ENCODE measurements at places on chromosomes 12 and 14.

DNA sequence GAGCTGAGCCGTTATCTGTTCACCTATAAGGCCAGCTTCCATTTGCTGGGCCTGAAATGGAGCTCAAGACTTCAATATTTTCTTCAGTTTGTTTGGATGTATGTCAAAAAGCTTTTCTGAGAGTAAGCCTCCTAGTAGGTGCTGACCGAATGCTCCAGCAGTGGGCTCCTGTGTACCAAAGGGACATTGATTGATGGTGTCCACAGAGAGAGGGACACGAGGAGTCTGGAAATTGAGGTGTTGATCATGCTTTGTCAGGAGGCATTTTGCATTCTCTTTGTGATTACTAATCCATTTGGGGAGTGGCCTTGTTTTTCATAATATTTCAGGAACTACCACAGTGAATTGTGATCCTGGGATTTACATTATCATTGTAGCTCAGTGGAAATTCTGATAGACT lies 107.7 kb upstream of the SLC38A2 start:
- no peak for DNase-seq

GRCh38 chr14:99357916-99358390 lies 86.0 kb upstream of the BCL11B start:
- DNase-seq = no peak

DNA sequence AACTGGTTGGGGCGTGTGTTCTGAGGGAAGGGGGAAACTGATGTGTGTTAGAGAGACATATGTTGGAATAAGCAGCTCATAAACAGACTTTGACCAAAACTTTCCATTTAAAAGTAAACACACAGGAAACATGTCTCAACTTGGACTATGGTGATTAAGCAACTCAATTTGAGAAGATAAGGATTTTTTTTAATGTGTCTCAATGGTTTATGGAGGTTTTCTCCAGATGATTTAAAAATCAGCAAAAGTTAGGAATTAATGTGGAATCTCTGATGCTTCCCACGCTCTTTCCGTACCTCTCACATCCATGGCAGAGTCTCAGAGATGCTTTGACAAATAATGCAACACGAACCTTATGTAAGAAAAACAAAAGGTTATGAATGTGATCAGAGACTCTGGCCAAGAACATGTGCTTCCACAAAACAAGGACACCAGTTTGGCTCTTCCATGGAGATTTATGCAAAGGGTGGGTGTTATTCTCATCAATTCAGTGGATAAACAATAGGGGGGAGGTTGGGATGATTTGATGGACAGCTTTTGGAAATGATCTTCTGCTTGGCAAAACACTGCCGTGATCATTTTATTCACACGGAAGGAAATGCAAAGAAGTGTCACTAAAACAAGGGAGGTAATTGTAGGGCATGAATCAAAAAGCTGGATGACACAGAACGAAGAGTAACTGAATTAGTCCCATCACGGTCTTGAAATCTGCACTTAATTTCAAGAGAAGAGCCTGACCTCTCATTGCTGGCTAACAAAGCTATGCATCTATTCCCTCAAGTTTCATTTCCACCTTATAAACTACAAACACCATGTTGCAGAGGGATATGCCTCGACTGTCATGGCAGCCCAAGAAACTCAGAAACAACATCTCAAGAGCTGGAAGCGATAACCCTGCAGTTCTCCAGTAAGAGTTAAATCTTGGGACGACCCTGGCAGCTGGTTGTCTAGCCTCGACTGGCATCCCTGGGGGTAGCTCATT lies 76.5 kb downstream of the FOXN3 start:
- no peak for DNase-seq

DNA sequence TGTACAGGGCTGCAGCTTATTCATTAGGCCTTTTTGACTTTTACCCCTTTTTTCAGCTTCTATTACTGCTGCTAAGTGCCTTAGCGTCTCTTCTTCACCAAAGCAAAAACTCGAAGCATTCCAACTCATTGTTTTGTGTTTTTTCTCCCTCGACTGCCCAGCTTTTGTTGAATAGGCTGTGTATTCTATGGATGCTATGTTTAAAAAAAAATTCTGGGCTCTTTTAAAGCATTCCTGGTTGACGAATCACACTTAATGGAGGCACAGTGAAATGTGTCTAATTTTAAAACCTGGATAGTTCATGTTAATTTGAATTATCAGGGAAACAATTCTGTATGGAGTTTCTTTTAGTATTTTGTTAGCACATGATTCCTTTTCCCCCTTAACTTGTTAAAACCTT lies 29.7 kb downstream of the KTN1 start:
- DNase-seq = peak; percentile 49

DNA sequence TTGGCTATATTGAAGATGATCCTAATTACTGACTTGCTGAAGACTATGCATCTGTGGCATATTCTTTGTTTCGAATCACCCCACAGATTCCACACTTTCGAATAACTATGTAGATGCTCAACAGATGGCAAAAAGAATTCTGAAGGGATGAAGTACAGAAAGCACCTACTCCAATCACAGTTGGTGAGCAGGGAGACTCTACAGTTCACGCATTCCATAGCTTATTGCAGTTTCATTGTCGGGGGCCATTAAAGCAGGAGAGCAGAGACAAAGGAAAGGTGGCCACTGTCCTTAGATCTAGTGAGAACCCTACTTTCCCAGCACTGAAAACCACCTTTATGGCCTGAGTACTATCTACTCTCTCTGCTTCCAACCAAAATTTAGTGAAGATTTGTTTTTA lies 191.9 kb downstream of the STXBP6 start:
- no peak for DNase-seq

DNA sequence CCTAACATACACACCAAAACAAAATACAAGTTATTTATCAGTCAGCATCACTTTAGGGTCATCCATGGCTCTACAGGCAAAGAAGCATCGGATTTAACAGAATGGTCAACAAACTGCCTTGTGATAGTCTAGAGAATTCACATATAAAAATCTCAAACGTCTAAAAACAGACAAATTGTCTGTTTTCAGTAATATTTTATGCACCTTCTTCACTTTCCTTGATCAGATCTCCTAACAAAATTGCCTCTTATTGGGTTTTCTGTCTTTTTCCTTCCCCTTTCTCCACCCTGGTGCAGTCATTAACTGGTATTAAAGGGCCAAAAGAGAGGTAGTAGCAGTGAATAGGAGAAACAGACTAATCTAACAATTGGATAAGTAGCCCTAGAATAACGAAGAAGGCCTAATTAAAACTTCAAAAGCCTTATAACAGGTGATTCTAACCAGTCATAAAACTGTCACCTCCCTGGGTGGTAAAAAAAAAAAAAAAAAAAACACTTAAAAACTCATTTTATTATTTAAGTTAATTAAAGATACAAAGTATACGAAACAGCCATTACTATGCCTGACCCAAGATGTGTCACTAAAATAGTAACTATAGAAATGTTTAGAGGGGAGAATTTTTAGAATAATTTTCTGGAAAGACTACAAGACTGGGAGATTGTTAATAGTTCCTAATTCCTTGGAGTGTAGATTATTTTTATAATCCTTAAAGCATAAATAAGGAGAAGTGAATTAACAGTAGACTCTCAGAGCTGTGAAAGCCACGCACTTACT lies 1.5 kb downstream of the KIF21A start:
- DNase-seq = no peak

GRCh38 chr12:124040737-124041136 lies 67.7 kb downstream of the ZNF664 start:
- no peak for DNase-seq

GRCh38 chr12:112179916-112180315 lies 54.6 kb downstream of the TRAFD1 start:
- DNase-seq = no peak

DNA sequence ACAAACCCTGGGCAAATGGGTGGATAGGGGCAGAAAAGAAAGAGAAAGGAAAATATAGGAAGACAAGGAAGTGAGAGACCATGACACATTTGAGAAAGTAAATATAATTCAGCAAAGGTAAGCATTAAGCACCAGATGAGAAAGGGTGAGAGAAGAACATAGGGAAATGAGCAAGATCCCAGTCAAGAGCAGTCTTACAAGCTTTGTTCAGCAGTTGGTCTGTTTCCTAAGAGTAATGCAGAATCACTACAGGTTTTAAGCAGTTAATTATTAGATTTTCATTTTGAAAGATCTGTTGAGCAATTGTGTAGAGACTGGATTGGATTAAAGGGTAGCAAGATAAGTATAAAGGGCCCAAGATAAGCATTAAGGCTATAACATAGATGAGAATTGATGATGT lies 146.3 kb downstream of the PLCZ1 start:
- no peak for DNase-seq

DNA sequence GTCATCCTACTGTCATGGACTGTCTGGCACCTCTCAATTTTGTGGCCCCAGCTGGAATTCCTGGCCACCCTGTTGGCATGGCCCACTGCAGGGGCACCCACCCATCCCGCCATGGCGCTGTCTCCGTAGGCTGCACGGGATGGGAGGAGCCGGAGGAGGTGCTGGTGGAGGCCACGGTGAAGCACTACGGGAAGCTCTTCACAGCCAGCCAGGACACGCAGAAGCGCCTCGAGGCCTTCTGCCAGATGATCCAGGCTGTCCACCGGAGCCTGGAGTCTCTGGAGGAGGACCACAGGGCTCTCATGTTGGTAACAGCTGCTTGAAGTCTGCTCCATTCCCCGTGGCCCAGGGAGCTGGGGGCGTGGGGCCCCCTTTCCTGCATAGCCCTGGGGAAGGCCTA lies 3.9 kb downstream of the CCDC197 start:
- DNase-seq = no peak

DNA sequence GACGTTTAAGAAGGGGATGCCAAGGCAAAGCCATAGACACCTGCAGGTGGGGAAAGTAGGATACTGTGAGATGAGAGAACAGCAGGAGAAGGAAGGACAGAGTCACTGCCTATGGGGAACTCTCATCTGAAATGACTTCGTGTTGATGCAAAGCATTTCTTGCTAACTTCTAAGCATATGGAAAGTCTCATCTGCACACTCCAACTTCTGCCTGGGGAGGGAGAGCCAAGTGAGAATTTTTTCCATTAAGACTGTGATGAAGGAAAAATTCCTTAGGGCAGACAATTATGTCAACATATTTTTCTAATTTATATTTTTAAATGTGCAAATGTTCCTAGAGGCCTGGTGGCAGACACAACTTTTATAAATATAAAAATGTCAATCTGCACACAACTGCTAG lies 115.3 kb downstream of the IPO8 start:
- DNase-seq = no peak

DNA sequence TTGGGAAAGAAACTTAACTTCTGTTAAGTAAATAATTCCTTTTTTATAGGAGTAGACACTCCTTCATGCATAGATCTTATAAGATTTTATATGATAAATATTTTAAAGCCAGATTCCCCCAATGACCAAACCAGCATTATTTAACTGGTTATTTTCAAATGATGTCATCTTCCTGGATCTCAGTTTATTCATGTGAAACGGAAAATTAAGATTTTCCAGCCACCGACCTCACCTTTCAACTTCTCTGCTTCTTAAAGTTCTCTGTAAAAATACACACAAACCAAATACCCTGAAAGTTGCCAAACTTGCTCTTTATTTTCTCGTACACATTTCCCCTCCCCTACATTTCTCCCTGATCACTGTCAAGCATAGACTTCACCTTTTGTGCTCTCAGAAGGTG lies 364.2 kb downstream of the GALC start:
- no peak for DNase-seq

- no peak for DNase-seq
Observed at GRCh38 chr12:2566161-2566560, 228.6 kb upstream of the FKBP4 start.

GRCh38 chr12:98126637-98127335 lies 388.6 kb upstream of the TMPO start:
- peak; percentile 82 for DNase-seq

- DNase-seq = no peak
Observed at GRCh38 chr12:99454539-99455172, 192.9 kb upstream of the GARIN6 start.

DNA sequence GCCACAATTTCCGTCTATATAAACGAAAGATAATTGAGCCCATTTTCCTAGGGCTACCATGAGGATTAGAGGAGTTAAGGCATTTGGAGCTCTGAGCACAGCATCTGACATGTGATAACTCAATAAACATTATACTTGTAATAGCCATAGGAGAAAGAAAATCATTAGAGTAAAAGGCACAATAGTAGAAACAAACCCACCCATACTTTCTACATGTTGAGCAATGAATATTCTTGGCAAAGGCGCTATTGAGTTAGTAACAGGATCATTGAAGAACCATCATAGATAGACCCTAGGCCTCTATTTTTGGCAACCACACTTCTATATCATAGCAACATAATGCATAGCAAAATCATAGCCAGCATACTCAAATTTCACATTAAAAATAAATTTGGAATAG lies 664.1 kb downstream of the NOVA1 start:
- DNase-seq = no peak

DNA sequence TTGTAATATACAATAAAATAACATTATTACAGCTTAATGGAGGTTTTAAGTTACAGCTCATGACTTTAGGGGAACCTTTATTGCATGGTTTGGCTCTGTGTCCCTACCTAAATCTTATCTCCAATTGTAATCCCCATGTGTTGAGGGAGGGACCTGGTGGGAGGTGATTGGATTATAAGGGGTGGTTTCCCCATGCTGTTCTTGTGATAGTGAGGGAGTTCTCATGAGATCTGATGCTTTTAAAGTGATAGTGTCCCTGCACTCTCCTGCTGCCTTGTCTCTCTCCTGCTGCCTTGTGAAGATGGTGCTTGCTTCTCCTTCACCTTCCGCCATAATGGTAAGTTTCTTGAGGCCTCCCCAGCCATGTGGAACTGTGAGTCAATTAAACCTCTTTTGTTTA lies 132.1 kb upstream of the SYT1 start:
- DNase-seq = no peak

DNA sequence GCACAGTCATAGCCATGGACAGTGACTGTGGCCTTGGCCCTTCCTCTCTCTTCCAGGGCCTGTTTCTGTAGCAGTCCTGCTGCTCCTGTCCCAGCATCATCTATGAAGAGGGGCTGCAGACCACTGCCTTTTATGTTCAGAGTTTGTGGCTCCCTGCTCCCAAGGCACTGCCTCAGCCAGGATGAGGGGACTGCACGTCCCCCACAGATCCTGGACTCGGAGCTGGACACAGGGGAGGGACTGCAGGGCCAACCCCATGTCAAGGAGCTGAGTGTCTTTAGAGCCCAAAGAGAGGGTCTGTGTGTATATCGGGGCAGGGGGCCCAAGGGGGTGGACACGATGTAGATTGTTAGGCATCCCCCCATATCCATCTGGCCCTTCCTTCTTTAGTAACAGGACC lies 60.6 kb upstream of the DIO3 start:
- DNase-seq = no peak

DNA sequence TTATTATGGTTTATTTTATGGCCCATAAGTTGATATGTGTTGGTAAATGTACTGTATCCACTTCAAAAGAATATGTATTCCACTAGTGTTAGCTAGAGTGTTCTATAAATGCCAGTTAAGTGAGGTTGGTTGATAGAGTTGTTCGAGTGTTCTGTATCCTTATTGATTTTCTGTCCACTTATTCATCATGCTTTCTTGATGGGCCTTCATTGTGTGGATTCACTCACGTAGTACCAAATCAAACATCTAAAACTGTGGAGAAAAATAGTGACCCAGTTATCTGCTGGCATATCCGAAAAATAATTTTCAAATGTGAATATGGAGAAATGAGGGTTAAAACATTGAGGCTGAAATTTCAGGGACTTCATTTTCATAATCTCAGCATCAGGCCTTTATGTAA lies 230.4 kb downstream of the TRHDE start:
- no peak for DNase-seq

- DNase-seq = peak; percentile 17
Observed at GRCh38 chr12:132886529-132887477, 602 bp downstream of the CHFR start.
